Adrenal gland (tissue), 19 donors: ENCODE measurements at places on chromosomes 3 and 15.

- DNase-seq, result no peak
Observed at GRCh38 chr3:133089906-133090485, 51.8 kb downstream of the TMEM108 start.

GRCh38 chr3:46987743-46988401, 8.4 kb downstream of the NBEAL2 start:
- no peak for DNase-seq

DNA sequence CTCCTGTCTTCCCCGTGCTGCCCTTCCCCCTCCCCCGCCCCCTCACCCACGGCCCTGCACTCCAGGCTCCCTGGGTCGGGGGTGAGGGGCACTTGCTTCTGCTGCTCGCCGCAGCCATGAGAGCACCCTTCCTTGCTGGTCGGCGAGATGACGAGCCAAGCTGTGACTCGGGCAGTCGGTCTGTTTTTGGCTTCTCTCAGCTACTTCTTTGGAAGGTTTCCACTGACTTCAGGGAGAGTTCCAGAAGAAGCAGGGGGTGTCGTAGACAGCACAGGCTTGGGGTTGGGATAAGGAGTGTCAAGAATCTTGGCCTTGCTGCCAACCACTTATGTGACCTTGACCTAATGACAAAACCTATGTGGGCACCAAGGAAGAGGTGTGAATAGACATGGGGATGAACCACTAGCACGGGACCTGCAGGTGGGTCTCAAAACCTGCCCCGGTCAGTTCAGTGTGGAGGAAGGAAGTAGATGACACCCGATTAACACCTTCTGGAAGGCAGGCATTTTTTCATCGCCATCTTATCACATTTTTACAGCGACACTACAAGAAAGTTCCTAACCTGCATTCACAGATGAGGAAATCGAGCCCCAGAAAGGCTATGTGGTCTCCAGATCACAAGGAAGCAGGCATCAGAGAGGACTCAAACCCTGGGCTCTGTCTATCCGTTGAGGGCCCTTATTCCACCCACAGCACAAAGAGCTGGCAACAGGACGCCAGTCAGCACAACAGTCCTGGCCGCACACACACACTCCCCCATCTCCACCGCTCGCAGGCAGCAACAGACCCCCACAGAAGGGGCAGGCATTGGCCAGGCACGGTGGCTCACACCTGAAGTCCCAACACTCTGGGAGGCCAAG, 120.9 kb downstream of the LIPC start:
- no peak for DNase-seq

DNA sequence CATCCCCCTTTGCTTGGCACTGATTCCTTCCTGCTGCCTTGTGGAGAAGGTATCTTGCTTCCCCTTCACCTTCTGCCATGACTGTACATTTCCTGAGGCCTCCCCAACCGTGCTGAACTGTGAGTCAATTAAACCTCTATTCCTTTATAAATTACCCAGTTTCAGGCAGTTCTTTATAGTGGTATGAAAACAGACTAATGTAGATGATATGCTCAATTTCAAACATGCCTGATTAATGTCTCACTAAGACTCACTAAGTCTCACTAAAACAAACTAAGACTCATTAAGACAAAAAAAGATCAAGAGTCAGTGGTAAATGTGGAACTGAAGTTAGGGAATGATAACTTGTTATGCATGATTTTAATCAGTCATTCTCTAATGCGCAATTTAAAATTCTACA, 606.6 kb downstream of the RBMS3 start:
- no peak for DNase-seq
